Germinal center (tissue), 1 donor: ENCODE measurements at places on chromosomes 2 and 18.

DNA sequence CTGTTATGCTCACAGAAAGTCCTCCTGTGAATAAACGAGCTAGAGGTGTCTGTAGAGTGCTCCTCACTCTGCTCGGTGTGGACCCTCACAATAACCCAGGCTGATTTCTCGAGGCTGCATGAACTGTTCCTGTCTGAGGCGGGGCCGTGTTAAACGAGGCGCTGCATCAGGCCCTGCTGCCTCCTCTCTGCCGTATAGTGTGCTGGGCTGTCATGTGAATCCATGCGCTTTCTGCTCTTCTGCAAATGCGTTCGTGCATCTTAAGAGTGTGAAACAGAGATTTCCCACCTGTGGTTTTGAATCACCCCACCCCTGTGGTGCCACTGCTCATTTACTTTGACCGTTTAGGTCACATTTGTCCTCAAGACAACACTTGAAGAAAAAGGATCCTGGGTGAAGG is 26.2 kb downstream of the TRAF3IP1 start:
- peak; percentile 25 for DNase-seq

GRCh38 chr2:30777661-30778505 is 29.4 kb downstream of the CAPN13 start:
- no peak for DNase-seq

- DNase-seq, result no peak
Measured at GRCh38 chr18:67692811-67693210, 176.3 kb upstream of the DSEL start.

DNA sequence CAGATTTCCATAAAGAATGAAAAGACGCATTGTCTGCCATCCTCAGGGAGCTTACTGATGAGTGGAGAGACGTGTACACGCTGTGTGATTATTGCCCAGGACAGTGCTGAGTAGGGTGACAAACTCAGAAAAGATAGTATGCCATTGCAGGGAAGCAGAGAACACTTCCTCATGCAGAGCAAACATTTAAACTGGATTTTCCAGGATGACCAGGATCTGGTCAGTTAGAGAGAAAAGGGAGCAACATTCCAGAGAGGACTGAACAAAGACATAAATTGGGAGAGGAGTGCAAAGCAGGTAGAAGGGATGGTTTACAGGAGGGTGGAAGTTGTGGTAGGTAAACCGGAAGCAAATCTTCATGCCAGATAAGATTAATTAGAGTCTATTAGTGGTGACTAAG is 2.3 kb downstream of the SLC9A2 start:
- no peak for DNase-seq

- no peak for DNase-seq
Measured at GRCh38 chr2:135890835-135891234, 14.6 kb upstream of the MCM6 start.

DNA sequence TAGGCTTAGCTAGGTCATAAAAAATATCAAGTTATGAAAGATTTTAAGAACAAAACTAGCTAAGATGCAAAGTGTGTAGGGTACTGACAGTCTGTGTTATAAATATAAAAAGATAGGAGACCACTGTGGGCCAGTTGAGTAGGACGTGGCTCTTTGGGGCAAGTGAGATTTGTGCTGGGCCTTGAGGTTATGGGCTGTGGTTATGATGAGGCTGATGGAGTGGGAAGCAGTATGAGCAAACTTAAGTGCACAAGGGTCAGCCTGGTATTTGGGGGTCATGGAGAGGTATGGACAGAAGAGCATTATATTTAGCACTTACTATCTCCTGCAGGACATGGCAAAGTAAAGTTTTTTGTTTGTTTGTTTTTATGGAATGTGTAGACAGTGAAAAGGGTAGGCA is 70.1 kb downstream of the SETBP1 start:
- no peak for DNase-seq

- DNase-seq, result no peak
Measured at GRCh38 chr18:32899819-32900218, 127.0 kb upstream of the KLHL14 start.

DNA sequence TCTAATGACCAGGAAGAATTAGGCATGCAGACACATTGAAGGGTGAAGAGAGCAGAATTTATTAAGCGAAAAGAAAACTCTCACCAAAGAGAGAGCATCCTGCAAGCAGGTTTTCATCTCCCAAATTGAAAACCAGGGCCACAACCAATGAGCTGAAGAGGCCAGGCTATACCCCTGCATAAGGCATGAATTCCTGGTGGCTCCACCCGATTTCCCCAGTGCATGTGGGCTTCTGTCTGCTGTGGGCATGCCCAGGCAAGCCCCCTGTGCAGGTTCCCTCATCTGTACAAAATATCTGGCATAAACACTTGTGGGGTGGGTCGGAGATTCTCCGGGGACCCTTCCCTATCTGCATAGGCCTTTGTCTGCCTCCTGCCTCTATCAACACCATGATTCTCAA is 621.6 kb upstream of the LRRTM1 start:
- no peak for DNase-seq

DNA sequence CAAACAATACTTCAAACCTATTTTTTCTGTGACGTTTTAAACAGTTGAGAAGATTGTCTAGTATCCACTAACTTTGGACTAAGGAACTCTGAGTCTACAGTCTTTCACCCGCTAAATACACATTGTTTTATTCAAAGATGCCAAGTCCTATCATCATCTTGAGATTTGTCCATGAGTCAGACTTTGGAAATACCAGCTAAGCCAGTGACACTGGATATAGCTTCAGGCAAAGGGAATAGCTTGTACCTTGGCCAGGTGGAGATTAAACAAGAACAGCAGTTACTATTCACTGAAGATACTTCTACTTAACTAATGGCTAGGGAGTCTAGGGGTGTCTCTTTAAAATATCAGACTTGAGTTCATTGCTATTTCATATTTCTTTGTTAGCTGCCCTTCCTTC is 137.5 kb downstream of the COMMD1 start:
- no peak for DNase-seq

DNA sequence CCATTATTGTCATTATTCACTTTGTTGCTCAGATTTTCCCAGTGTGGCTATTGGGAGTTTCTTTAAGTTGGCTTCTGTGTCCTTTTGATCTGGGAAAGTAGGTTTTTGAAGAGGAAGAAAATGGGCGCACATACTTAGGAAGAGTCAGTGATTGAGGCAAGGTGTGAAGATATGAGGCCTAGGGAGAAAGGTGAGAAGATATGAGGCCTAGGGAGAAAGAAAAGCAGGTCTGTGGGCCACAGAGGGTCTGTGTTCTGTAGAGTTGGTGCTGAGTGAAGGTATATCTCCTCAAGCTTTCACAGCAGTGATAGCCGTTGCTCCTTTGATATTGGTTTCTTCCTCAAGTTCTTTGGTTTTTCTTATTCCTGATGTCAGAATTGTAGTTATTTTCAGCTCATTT is 126.2 kb downstream of the AGPS start:
- DNase-seq, result no peak

DNA sequence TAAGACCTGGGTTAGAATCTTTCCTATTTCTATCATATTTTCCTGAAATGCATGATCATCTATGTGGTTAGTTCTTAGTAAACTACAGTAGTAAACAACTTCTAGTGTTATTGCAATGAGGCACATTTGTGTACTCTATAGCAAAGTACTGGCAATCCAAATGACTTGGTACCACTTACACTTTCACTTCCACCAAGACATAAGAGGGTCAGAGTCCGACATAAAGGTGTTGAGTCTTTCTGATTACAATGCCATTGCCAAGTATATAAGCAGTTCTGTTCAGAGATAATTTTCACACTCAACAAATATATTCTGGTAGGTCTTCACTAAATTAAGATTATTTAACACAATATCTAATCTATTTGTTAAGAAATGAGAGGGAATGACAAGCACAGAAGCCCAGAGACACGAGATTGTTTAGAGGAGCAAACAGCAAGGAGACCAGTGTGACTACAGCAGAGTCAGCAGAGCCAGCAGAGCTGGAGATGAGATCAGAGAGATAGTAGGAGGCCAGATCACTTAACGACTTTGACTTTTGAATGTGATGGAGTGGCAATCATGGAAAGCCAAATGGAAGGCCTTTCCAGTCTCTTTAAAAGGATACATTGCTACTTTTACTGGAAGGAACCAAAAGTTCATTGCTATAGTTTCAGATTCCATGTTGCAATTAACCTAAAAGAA is 27.5 kb downstream of the SOS1 start:
- DNase-seq, result no peak

DNA sequence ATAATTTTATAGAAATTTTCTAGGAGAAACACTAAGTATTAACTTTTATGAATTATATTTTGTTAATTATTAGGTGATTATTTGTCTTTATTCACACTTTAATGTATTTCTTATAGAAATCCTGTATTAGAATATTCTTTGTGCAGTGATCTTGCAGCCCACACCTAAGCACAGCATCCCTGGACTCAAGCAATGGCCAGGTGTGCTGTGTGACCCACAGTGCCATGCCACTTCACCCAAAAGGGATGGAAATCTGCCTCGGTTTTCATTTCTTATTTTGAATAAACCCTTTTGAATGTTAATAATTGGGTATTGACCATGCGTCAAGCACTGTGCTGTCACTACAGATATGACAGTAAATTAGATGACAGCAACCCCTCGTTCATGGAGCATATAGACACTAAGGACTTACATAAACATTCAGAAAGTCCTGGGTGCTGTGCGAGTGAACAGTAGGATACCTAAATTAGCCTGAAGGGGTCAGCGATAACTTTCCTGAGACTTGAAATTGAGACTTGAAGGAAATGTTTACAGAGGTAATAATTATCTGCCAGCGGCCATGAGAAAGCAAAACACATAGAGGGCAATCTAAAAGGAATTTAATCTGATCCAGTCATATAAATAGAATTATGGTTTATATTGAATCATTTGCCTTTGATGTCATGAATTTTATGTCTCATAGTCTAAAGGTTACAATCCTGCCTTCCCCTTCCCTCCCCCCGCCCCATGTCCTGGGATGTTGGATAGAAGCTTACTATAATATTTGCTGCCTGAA is 52.7 kb upstream of the CALCRL start:
- no peak for DNase-seq

DNA sequence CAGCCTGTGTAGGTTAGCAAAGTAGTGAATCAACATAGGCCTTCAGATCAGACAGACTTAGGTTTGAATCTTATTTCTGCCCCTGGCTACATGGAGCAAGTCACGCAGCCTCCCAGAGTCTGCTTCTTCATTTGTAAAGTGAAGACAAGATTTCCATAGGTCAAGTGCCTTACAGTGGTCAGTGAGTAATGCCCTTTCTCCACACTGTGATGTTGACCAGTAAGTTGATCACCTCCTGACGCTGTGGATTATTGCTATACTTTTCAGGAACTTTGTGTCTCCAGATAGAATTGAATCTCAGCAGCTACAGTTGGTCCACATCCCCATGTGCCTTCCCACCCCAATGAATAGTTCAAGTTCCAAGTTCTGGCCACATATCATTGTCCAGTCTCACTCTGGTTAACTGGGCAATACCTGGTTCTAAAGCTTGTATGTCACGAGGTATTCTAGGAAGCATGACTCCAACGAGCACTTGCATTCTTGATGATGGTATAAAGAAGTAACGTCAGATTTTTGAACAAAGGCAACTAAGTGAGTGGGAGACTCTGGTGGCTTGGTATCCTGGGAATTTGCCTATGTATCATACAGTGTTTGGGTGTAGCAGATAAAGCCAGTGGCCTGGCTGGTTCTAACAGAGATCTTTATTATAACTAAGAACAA is 2.1 kb upstream of the CLIP4 start:
- no peak for DNase-seq

DNA sequence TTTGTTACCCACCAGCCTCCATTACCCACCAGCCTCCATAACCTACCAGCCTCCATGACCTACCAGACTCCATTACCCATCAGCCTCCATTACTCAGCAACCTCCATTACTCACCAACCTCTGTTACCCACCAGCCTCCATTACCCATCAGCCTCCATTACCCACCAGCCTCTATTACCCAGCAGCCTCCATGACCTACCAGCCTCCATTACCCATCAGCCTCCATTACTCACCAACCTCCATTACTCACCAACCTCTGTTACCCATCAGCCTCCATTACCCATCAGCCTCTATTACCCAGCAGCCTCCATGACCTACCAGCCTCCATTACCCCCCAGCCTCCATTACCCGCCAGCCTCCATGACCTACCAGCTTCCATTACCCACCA is 133.3 kb upstream of the HS6ST1 start:
- no peak for DNase-seq

- DNase-seq, result no peak
Measured at GRCh38 chr2:18784245-18784644, 194.9 kb upstream of the NT5C1B start.

DNA sequence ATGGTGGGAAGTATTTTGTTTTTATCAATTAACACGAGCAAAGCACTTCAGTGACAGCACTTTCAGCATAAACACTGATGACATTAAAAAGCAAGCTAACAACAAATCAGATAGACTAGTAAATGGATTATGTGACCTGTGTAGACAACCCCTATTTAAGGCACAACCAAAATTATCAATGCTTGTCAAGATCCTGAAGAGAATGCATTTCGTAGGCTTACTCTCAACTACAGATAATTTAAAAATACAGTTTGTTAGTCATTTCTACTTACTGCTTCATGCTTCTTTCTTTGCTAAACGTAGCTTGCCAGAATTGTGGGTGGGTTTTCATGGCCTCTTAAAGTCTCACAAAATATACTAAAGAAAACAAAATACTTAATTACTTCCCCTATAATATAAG is 3.4 kb downstream of the CSRNP3 start:
- no peak for DNase-seq
